ENCODE measurements at places on chromosomes 2 and 18.

- no peak overlapping the region for H3K4me3 ChIP-seq
- H3K36me3 ChIP-seq = peaks cover 21% of the 10 kb centered on the region
- H3K27ac ChIP-seq = no peak overlapping the region
- peaks cover 4% of the 10 kb centered on the region for H3K4me1 ChIP-seq
These were observed 121.6 kb downstream of the ZFP36L2 start for GRCh38 chr2:43104763-43105162.

DNA sequence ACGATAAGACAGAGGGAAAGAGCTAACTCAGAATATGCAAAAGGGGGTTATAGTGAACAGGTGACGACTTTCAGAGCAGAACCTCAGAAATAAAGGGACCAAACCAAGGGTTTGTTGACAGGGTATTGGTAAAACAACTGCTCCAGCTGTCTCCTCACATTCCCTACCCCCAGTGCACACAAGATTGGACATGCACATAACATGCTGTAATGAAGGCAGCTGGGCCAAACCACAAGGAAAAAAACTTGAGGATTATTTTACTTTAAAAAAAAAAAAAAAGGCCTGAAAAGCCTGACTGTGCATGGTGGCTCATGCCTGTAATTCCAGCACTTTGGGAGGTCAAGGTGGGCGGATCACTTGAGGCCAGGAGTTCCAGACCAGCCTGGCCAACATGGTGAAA lies 3.5 kb downstream of the RBM43 start:
- H3K36me3 ChIP-seq = peaks cover 13% of the 10 kb centered on the region
- no peak overlapping the region for H3K4me3 ChIP-seq
- H3K4me1 ChIP-seq = peaks cover 28% of the 10 kb centered on the region
- H3K27me3 ChIP-seq = no peaks in the 10 kb centered on the region

DNA sequence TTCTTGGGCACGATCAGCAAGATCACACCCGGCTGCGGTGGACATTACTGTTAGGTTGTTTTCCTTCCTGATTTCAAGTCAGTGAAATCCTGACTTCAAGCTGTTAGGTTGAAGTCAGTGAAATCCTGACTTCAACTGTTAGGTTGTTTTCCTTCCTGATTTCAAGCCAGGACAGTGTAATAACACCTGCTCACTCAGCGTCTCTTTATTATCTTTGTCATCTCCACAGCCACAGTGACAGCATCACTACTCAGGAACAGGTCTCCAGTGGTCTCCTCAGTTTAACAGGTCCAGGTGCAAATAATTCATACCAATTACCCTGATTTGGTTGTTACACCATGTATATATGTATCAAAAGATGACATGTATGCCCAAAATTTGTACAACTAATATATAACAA lies 208.1 kb upstream of the REG3G start:
- no peak for DNase-seq
- H3K27ac ChIP-seq = no peak overlapping the region
- H3K36me3 ChIP-seq = no peaks in the 10 kb centered on the region
- H3K4me3 ChIP-seq = no peak overlapping the region
- H3K27me3 ChIP-seq = no peaks in the 10 kb centered on the region

GRCh38 chr2:96137321-96138178 lies 752 bp downstream of the ASTL start:
- H3K27me3 ChIP-seq = no peaks in the 10 kb centered on the region
- peaks cover 21% of the 10 kb centered on the region for H3K4me1 ChIP-seq
- no peak overlapping the region for H3K27ac ChIP-seq
- H3K36me3 ChIP-seq = peaks cover 17% of the 10 kb centered on the region
- no peak for DNase-seq

GRCh38 chr2:118527571-118527970 lies 319.9 kb downstream of the EN1 start:
- H3K27ac ChIP-seq = no peak overlapping the region
- no peak overlapping the region for H3K4me3 ChIP-seq
- peaks cover 3% of the 10 kb centered on the region for H3K4me1 ChIP-seq
- no peaks in the 10 kb centered on the region for H3K36me3 ChIP-seq
- DNase-seq = no peak
- peaks cover 3% of the 10 kb centered on the region for H3K27me3 ChIP-seq

DNA sequence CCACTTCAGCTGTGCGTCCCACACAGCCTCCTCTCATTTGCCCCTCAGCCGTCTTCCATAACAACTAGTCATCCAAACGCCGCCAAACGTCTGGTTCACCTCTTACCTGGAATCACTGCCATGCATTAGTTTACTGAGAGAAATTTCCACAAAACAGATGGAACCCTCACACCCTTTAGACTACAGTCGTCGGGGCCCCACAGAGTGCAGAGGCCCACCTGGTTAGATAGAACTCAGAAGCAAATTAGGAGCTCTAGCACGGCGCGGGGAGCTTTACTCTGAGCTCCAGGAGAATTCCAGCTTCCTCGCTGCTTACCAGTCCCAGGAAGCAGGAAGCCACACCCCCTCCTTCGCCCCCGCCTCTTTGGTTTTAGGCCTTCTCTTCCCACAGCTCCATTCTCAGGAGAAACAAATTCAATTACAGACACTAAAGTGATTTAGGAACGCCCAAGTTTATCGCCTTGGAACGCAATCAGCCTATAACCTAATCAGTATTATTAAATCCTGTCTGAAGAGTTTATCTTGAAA lies 9.4 kb downstream of the RNU2-63P start:
- H3K4me1 ChIP-seq = peaks cover under 1% of the 10 kb centered on the region
- no peak overlapping the region for H3K4me3 ChIP-seq
- no peak overlapping the region for H3K27ac ChIP-seq
- H3K27me3 ChIP-seq = no peaks in the 10 kb centered on the region

DNA sequence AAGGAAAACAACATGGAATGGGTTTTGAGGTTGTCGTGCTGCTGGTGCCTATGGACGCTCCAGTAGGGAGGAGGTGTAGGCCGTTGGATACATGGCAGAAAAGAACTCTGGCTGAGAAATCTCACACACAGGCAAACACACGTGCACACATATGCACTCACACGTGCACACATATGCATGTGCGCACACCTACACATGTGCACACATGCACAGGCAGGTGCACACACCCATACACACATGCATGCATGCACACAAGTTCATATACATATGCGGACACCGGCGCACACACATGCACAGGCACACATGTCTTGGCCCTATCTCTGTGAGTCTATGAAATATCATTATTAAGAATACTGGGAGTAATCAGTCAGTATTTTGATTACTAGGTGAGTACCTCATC lies 150.4 kb downstream of the LRRC30 start:
- no peak overlapping the region for H3K27ac ChIP-seq
- no peaks in the 10 kb centered on the region for H3K27me3 ChIP-seq
- no peak for DNase-seq
- no peaks in the 10 kb centered on the region for H3K4me1 ChIP-seq
- no peak overlapping the region for H3K4me3 ChIP-seq
